Osteocyte (in vitro differentiated cells): ENCODE measurements at places on chromosomes 7 and 10. TPM values are rescaled to one million over a fixed set of nuclear protein-coding genes. Genes with fewer than 3 reads are reported as not detected.
A peak's percentile ranks its signal among the peaks of the same experiment; 100 is the strongest.

DNA sequence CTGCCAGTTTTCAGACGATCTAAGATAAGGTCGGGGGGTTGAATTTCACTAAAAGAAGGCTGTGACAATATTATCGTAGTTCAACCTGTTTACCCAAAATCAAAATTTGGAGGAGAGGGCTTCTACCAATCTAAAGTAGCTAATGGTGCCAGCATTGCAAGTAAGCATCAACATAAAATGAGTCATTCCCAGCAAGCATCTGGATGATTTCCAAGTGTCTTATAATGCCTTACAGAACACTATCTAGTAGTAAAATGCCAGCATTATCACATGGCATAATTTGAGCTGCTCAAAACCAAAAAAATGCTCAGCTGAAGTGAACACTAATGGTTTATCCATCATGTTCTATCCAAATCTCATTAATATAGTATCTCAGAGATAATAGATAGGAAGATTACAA, 1193.9 kb downstream of the DNAJB9 start:
- H3K36me3 ChIP-seq: no peaks in the 10 kb centered on the region
- H3K27me3 ChIP-seq: no peaks in the 10 kb centered on the region
- no peak overlapping the region for H3K4me3 ChIP-seq
- H3K27ac ChIP-seq: no peak overlapping the region

DNA sequence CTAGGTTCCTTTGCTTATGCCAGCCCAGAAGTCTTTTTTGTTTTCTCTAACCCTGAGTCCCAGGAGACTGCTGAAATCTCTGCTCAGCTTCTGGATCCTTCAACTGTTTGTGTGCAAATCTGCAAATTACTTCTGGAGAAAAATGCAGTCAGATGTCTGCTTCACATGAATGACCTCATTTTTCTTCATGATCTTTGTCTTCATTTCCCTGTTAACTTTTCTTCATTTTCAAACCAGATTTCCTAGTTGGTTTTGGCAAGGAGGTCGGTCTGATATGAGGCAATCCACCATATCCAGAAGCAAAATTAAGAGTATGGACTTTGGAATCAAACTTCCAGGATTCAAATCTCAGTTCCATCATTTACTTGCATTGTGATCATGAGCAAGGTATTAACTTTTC, 66.8 kb downstream of the ZNF503 start:
- no peak for DNase-seq
- H3K27ac ChIP-seq: no peak overlapping the region
- H3K4me3 ChIP-seq: no peak overlapping the region
- H3K4me1 ChIP-seq: no peaks in the 10 kb centered on the region

- no peaks in the 10 kb centered on the region for H3K36me3 ChIP-seq
- H3K27me3 ChIP-seq: no peaks in the 10 kb centered on the region
- no peak overlapping the region for H3K27ac ChIP-seq
- DNase-seq: no peak
These were observed 710.4 kb downstream of the TNS3 start for GRCh38 chr7:46871516-46871915.

- no peak overlapping the region for H3K27ac ChIP-seq
- no peaks in the 10 kb centered on the region for H3K27me3 ChIP-seq
- no peak overlapping the region for H3K4me3 ChIP-seq
- no peaks in the 10 kb centered on the region for H3K36me3 ChIP-seq
- no peak for DNase-seq
- peaks cover 30% of the 10 kb centered on the region for H3K4me1 ChIP-seq
These were observed 202.1 kb downstream of the PTEN start for GRCh38 chr10:88065383-88066049.

DNA sequence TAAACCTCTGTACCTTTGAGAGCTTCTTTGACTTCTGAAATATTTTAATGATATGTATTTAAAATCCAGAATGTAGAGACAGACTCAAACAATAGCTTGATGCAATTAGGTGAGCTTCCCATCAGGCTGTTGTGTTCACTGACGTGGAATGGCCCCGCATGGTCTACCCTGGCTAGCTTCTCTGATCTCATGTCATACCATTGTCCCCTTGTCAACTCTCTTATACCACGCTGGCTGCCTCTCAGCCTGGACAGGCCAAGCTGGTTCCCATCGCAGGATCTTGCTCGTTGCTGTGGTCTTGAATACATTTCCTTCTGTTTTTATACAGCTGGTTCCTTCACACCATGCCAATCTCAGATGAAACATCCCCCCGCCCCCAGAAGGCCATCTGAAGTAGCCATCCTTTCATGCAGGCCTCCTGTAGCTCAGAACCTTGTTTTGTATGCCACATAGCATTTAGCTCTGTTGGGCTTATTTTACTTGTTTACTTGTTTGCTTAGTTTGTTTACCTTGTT, 84.2 kb downstream of the FANK1 start:
- peaks cover 22% of the 10 kb centered on the region for H3K4me1 ChIP-seq
- no peak overlapping the region for H3K4me3 ChIP-seq
- no peak for DNase-seq
- no peak overlapping the region for H3K27ac ChIP-seq

GRCh38 chr10:122368502-122369254, 5.8 kb upstream of the PLEKHA1 start:
- peaks cover 19% of the 10 kb centered on the region for H3K4me1 ChIP-seq
- H3K27me3 ChIP-seq: peaks cover 9% of the 10 kb centered on the region
- DNase-seq: no peak
- H3K4me3 ChIP-seq: no peak overlapping the region

GRCh38 chr7:29035044-29035740, 77.1 kb upstream of the TRIL start:
- no peak overlapping the region for H3K27ac ChIP-seq
- no peak for DNase-seq
- peaks cover 35% of the 10 kb centered on the region for H3K4me1 ChIP-seq
- H3K4me3 ChIP-seq: no peak overlapping the region

DNA sequence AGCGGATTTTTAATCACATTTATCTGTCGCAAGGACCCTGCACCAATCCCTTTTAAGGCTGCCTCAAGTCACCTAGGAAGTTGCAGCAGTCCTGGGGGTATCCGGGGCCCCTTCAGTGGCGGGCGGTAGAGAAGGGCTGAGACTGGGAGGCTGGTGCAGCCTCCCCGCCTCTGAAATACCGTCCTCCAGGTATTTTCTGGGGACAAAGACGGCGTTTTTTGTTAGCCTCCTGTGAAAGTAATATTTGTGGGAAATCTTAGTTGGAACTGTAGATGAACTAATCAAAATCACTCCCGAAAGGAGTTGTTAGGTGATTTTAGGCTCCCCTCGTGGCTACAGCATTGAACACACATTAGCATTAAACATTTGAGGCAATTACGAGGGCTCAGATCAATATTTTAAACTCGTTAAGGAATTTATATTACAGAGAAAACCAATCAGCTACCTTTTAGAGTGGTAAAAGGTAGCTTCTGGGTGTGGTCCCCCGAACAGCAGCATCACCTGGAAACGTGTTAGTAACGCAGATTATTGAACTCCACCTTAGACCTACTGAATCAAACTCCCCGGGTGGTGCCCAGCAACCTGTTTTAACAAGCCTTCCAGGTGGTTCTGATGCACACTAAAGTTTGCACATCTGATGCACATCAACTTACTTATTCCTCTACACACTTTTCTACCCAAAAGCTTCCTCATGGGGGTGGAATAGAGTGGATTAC, 530 bp upstream of the ANXA7 start:
- H3K36me3 ChIP-seq: peaks cover 5% of the 10 kb centered on the region
- no peaks in the 10 kb centered on the region for H3K27me3 ChIP-seq
- H3K4me3 ChIP-seq: peak overlapping the region; percentile 82
- H3K4me1 ChIP-seq: peaks cover 21% of the 10 kb centered on the region
- peak overlapping the region; percentile 65 for H3K27ac ChIP-seq

- H3K36me3 ChIP-seq: no peaks in the 10 kb centered on the region
- H3K4me1 ChIP-seq: no peaks in the 10 kb centered on the region
These were observed 151.5 kb downstream of the KIF20B start for GRCh38 chr10:89852872-89853271.

GRCh38 chr10:11667756-11668155, 56.3 kb upstream of the USP6NL start:
- no peak for DNase-seq
- no peaks in the 10 kb centered on the region for H3K36me3 ChIP-seq
- H3K27me3 ChIP-seq: peaks cover 15% of the 10 kb centered on the region
- no peaks in the 10 kb centered on the region for H3K4me1 ChIP-seq
- H3K4me3 ChIP-seq: no peak overlapping the region

DNA sequence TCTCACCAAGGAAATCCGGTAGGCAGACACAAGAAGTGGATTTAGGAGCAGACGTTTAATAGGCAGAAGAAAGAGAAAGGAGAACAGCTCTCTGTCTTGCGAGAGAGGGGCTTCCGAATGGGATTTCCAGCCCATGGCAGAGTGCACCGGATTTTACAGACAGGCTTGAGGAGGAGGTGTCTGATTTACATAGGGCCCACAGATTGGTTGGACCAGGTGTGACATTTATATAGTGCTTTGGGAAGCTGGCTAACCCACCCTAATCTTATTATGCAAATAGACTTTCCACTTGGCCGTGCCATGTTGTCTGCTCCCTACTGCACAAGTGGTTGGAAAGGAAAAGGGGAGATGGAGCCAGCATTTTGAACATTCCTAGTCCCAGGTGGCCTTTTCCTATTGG, 57.8 kb downstream of the ANKMY2 start:
- no peak overlapping the region for H3K27ac ChIP-seq
- no peak for DNase-seq
- no peak overlapping the region for H3K4me3 ChIP-seq

DNA sequence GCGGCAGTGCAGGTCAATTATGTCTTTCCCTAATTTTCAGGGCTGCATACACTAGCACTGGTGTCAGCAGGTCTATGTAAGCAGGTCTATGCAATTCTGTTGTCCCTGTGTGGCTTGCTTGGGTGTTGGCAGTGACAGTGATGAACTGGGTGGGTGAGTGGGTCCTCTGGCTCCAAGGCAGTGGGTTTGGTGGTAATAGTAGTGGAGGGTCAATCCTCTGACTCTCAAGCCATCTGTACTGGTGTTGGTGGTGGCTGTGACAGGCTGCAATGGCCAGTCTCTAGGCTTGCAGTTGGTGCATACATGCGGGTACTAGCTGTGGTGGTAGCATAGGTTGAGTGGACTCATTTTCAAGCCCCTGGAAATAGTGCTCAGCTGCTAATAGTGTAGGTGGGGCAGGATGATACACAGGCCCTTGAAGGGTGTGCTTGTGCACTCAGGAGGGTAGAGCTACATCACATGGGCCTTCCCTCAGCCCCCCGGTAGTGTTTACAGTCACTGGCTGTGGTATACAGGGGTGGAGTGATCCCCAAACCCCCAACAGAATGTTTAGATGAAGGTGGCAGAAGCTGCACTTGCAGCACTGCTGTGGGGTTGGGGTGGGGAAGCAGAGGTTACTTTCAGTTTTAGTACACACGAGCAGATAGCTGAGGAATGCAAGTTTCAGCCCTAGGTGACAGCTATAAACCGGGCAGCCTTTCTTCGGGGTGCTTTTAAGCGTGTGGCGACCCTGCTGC, 331.3 kb downstream of the PCDH15 start:
- no peaks in the 10 kb centered on the region for H3K36me3 ChIP-seq
- DNase-seq: no peak
- no peak overlapping the region for H3K4me3 ChIP-seq
- H3K27ac ChIP-seq: no peak overlapping the region
- H3K4me1 ChIP-seq: no peaks in the 10 kb centered on the region

GRCh38 chr7:54189330-54189729, 352.8 kb upstream of the VSTM2A start:
- no peak for DNase-seq
- no peak overlapping the region for H3K27ac ChIP-seq
- no peaks in the 10 kb centered on the region for H3K4me1 ChIP-seq
- no peaks in the 10 kb centered on the region for H3K27me3 ChIP-seq
- H3K36me3 ChIP-seq: no peaks in the 10 kb centered on the region

GRCh38 chr10:93999401-93999851, 5.7 kb downstream of the PLCE1 start:
- DNase-seq: no peak
- no peak overlapping the region for H3K4me3 ChIP-seq
- H3K27ac ChIP-seq: no peak overlapping the region
- H3K36me3 ChIP-seq: peaks cover 9% of the 10 kb centered on the region
- no peaks in the 10 kb centered on the region for H3K27me3 ChIP-seq

DNA sequence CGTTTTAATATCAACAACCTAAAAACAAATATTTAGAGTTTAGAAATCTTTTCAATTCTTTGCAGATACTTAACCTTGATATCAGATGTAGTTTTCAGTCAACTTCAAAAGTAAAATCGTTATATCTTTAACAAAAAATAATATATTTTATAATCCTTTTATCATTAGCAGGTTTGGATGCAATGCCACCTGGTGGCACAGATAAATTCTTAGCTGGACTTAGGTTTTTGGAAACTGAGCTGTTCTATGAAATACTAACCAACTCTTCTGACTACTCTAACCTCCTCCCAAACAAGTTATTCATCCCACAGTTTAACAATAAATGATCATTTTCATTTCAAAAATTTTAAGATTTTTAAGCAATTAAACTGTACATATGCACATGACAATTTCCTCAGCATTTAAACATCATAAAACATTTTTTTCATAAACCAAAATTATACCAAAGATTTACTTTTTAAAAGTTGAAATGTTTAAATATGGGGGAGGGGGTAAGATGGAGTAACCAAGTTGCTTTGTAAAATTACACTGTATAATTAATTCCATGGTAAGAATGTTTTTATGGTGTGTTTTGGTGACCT, 56.9 kb downstream of the HIBADH start:
- no peak for DNase-seq
- no peaks in the 10 kb centered on the region for H3K27me3 ChIP-seq
- peaks cover 20% of the 10 kb centered on the region for H3K36me3 ChIP-seq
- H3K4me1 ChIP-seq: peaks cover 19% of the 10 kb centered on the region
- no peak overlapping the region for H3K4me3 ChIP-seq

Gene ESYT2
- 146 and 156 TPM in 2 replicates for total RNA-seq

Gene SLC16A12
- total RNA-seq: 7.9 and 8.4 TPM in 2 replicates

Gene PIK3CG
- total RNA-seq: not detected in 2 replicates

Gene PON1
- total RNA-seq: not detected in 2 replicates

Gene CCDC136
- 10.8 and 13.3 TPM in 2 replicates for total RNA-seq

Gene JAKMIP3
- 0.64 and 0.65 TPM in 2 replicates for total RNA-seq

Gene LIPM
- not detected in 2 replicates for total RNA-seq

Gene SFXN4
- 10.9 and 12.2 TPM in 2 replicates for total RNA-seq

Gene ST8SIA6
- not detected in 2 replicates for total RNA-seq

Gene LRRC61
- not detected in 2 replicates for total RNA-seq
